ENCODE measurements at places on chromosomes 5 and 9.

GRCh38 chr9:126623667-126624478 lies 10.1 kb downstream of the LMX1B start:
- no peaks in the 10 kb centered on the region for H3K36me3 ChIP-seq
- no peak overlapping the region for H3K27ac ChIP-seq
- H3K27me3 ChIP-seq, result peaks cover 37% of the 10 kb centered on the region
- no peak overlapping the region for H3K4me3 ChIP-seq
- H3K4me1 ChIP-seq, result peaks cover 17% of the 10 kb centered on the region
- DNase-seq, result no peak

DNA sequence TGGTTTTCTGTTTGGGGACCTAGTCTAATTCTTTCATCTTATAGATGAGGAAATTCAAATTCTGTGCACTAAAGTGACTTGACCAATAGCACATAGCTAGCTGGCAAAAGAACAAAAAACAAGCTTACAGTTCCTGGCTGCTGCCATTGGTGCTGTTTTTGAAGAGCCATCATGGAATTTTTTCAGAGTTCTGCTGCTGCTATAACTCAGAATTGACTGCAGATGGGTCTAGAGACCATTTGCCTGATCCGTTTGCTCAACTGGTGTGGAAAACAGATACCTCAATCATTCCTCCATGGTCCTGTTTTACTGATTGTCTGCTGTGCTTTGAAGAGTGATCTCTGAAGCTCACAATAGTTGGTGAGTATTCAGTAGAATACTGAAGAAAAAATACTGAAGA lies 15.2 kb downstream of the FBXL7 start:
- no peak overlapping the region for H3K27ac ChIP-seq
- peaks cover 26% of the 10 kb centered on the region for H3K36me3 ChIP-seq
- H3K4me3 ChIP-seq, result no peak overlapping the region
- no peaks in the 10 kb centered on the region for H3K27me3 ChIP-seq

DNA sequence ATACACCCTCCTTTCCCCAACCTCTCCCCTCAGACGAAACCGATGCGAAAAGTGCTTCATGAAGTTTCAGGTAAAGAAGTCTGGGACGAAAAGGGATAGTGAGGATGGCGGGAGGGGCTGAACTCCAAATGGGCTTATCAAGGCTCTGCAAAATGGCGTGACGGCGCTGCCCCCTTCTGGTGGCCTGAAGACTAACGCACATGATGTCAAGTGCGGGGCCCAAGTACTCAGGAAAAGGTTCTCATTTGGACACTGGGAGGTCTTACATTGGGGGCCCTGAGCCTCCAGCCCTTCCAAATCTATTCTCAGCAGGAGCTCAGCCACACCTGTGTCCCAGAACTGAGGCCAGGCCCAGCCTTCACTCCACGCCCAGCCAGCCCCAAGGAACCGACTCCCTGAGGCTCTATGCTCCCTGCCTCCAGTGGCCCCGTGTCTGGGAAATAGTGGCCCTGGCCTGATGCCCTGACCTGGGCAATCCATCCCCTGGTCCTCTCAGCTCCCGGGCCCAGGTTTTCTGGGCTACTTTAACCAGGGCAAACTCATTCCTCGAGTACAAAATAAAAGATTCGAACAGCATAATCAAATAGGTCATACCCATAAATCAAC lies 119.9 kb downstream of the KCNIP1 start:
- no peak overlapping the region for H3K4me3 ChIP-seq
- DNase-seq, result peak; percentile 72
- H3K4me1 ChIP-seq, result peaks cover 3% of the 10 kb centered on the region
- H3K27ac ChIP-seq, result no peak overlapping the region

- no peak overlapping the region for H3K4me3 ChIP-seq
- no peaks in the 10 kb centered on the region for H3K36me3 ChIP-seq
- no peak for DNase-seq
- peaks cover 1% of the 10 kb centered on the region for H3K27me3 ChIP-seq
- H3K27ac ChIP-seq, result no peak overlapping the region
These were observed 27.4 kb downstream of the LNPEP start for GRCh38 chr5:96963267-96963666.

GRCh38 chr5:176296-176823 lies 14.9 kb upstream of the LRRC14B start:
- no peak overlapping the region for H3K4me3 ChIP-seq
- peaks cover 32% of the 10 kb centered on the region for H3K4me1 ChIP-seq
- DNase-seq, result no peak
- H3K27me3 ChIP-seq, result peaks cover 12% of the 10 kb centered on the region
- peaks cover 3% of the 10 kb centered on the region for H3K36me3 ChIP-seq
- no peak overlapping the region for H3K27ac ChIP-seq

GRCh38 chr5:177366528-177367322 lies 9.0 kb downstream of the RGS14 start:
- peaks cover 20% of the 10 kb centered on the region for H3K27me3 ChIP-seq
- peak overlapping the region; percentile 86 for H3K27ac ChIP-seq
- H3K4me3 ChIP-seq, result peak overlapping the region; percentile 88
- peaks cover 16% of the 10 kb centered on the region for H3K4me1 ChIP-seq
- peak; percentile 83 for DNase-seq

DNA sequence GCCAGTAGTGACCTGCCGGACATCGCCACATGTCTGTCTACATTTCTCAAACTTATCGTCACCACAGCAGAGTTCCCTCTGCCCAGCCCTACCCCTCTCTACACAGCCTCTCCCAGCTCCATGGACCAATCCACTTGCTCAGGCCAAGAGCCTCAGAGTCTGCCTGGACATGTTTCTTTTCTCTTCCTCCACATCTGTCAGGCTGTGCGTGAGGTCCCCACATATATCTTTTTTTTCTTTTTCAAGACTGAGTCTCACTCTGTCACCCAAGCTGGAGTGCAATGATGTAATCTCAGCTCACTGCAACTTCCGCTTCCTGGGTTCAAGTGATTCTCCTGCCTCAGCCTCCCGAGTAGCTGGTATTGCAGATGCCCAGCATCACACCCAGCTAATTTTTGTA lies 62.7 kb upstream of the GGTA1 start:
- no peak overlapping the region for H3K27ac ChIP-seq
- no peak overlapping the region for H3K4me3 ChIP-seq
- DNase-seq, result no peak
- H3K36me3 ChIP-seq, result no peaks in the 10 kb centered on the region
- peaks cover 10% of the 10 kb centered on the region for H3K27me3 ChIP-seq
- peaks cover 28% of the 10 kb centered on the region for H3K4me1 ChIP-seq

- no peak for DNase-seq
- peaks cover 18% of the 10 kb centered on the region for H3K4me1 ChIP-seq
- H3K27me3 ChIP-seq, result no peaks in the 10 kb centered on the region
These were observed 91.9 kb downstream of the CEMIP2 start for GRCh38 chr9:71676460-71676859.

- no peak overlapping the region for H3K27ac ChIP-seq
- no peaks in the 10 kb centered on the region for H3K27me3 ChIP-seq
- no peaks in the 10 kb centered on the region for H3K36me3 ChIP-seq
- no peak overlapping the region for H3K4me3 ChIP-seq
These were observed 370.2 kb upstream of the CCNH start for GRCh38 chr5:87782916-87783315.

DNA sequence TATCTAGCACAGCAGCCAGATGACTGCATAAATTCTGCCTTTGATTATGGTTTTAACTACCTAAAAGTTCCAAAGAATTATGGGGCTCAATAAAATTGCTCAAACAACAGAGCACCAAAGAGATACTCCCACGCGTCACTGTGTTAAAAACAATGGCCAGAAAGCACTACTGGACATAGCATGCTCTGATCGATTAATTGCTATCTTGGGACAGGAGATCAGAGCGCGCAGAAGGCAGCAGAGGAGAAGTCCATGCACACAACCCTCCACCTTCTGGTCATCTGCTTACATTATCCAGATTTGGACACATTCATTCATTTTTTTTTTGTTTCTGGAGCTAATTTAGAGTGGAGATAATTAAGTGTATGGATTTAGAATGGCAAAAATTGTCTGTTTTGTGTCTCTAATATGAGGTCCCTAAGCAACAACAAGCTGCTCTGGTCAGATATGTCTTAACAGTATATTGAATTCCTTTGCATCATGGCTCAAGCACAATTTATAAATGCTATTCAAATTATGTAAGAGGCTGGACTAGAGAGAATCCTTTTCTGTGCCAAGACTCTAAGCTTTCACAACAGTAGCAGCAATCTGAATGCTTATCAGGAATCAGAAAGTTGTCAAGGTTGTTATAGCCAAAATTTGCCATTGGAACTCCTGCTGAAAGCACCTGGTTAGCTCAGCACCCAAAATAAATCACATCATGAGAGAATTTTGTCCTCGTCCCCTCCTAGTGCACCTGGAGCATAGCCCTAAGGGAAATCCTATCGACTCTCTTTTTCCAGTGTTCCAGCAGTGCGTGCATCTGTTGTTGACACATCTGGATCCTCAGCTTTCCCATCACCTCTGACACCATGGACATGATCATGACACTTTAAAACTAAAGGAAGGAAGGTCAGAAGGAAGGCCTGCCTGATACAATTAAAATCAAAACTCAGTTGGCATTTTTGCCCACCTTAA lies 98.6 kb upstream of the HMHB1 start:
- H3K36me3 ChIP-seq, result no peaks in the 10 kb centered on the region
- no peak for DNase-seq
- no peaks in the 10 kb centered on the region for H3K4me1 ChIP-seq
- H3K27ac ChIP-seq, result no peak overlapping the region

GRCh38 chr5:171453056-171453725 lies 33.7 kb downstream of the FGF18 start:
- no peak overlapping the region for H3K27ac ChIP-seq
- no peak overlapping the region for H3K4me3 ChIP-seq
- peaks cover 14% of the 10 kb centered on the region for H3K27me3 ChIP-seq
- DNase-seq, result no peak
- H3K4me1 ChIP-seq, result peaks cover 9% of the 10 kb centered on the region
- peaks cover 8% of the 10 kb centered on the region for H3K36me3 ChIP-seq

DNA sequence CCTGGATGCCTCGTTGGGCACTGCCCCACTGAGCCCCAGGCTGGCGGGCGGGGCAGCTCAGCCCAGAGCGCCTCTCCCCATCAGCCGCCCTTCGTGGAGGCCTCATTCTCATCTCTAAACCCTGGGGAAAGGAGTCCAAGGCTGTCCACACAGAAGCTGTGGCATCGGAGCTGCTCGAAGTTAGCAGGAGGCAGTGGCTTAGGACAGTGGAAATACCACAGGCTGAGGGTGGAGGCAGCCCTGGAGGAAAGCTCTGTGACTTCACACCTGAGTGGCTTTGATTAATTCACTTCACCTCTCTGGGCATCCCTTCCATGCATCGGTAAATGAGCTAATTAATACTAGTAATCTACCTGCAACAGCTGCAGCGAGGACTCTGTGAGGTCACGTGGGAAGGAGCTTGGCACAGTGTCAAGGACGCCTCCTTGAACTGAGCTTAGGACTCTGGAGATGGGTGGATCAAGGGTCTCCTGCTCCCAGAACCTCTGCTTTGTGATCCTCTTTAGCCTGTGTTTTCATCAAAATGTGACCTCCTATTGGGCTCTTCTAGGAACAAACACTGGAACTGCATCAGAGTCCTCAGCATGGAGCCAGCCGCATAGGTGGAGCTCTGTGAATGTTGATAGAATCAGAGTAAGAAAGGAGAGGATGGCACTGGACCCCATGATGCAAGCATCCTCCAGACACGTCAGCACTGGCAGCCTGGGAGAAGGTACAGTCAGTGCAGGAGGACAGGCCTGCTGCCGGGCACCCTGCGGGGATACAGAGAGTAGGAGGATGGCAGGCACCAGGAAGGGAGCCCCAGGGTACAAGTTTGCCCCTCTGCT lies 842 bp upstream of the ANGPTL2 start:
- no peaks in the 10 kb centered on the region for H3K36me3 ChIP-seq
- peaks cover 8% of the 10 kb centered on the region for H3K4me1 ChIP-seq
- H3K27me3 ChIP-seq, result no peaks in the 10 kb centered on the region
- DNase-seq, result no peak

- no peak overlapping the region for H3K4me3 ChIP-seq
- H3K27me3 ChIP-seq, result peaks cover 2% of the 10 kb centered on the region
- no peak overlapping the region for H3K27ac ChIP-seq
- no peak for DNase-seq
- H3K4me1 ChIP-seq, result peaks cover 25% of the 10 kb centered on the region
These were observed 90.5 kb upstream of the RANBP3L start for GRCh38 chr5:36392186-36392585.

- H3K4me3 ChIP-seq, result no peak overlapping the region
- H3K4me1 ChIP-seq, result no peaks in the 10 kb centered on the region
- DNase-seq, result no peak
- no peaks in the 10 kb centered on the region for H3K27me3 ChIP-seq
- H3K36me3 ChIP-seq, result peaks cover 27% of the 10 kb centered on the region
- H3K27ac ChIP-seq, result peak overlapping the region; percentile 11
These were observed 69.0 kb downstream of the GAPVD1 start for GRCh38 chr9:125330587-125330986.

DNA sequence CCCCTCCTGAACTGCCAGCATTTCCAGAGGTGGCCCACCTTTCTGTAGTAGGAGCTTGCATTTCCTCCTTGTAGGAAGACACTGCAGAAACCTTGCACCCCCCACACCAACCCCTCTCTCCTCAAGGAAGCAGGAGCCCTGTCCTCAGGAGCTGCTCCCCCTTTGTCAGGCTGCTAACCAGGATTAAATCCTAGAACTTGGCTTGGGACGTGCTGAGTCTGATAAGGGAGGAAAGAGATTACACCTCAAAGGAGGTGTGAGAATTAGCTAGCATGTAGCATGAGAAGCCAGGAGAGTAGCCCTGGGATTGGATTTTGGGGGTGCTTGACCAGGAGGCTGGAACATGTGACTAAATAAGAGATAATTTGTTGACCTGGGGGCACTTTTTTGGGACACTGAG lies 119.8 kb upstream of the ALDH1B1 start:
- H3K36me3 ChIP-seq, result no peaks in the 10 kb centered on the region
- peaks cover 2% of the 10 kb centered on the region for H3K27me3 ChIP-seq
- DNase-seq, result no peak
- no peaks in the 10 kb centered on the region for H3K4me1 ChIP-seq
- H3K4me3 ChIP-seq, result no peak overlapping the region

DNA sequence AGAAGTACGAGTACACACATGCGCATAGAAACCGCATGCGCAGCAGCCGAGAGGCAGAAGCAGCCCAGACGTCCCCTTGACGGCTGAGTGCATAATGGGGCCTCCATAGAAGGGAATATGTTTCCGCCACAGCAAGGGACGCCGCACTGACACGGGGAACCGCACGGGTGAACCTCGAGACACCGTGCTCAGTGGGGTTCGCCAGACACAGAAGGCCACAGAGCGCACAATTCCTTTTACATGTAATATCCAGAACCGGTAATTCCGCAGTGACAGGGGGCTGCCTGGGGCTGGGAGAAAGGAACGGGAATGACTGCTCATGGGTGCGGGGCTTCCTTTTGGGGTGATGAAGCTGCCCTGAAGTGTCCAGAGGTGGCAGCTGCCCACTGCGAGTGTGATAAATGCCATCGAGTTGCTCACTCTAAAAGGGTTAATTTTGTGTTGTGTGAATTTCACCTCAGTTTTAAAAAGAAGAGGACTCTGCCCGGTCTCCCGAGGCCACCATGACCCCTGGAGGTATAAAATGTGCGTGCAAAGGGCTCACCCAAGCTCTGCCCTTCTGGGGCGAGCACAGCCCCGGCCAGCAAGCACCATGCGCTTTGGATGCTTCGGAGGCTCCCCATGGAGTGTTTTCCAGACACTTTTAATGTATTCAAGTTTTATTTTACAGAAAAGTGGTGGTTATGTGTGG lies 29.7 kb downstream of the MRPL36 start:
- no peak overlapping the region for H3K27ac ChIP-seq
- H3K4me1 ChIP-seq, result no peaks in the 10 kb centered on the region
- H3K27me3 ChIP-seq, result peaks cover 2% of the 10 kb centered on the region
- no peaks in the 10 kb centered on the region for H3K36me3 ChIP-seq

All from endothelial cell (in vitro differentiated cells).